ENCODE measurements at places on chromosomes 4 and X.

DNA sequence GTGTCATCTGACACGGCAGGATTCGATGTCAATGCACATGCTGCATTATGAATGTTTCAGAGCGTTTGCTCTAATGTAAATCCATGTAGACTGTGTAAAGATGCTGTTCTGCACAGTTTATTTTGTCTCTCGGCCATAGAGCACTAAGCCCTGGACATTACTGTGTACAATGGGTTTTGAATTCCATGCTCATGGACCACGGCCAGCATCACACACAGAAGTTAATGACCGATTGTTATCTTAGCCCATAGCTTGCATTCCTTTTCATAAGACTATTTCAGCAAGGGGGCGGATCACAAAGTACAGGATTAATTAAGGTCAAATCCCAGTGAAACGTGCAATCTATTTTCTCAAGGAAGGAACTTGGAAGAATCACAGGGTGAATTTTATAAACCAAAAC lies 286.1 kb upstream of the TENM3 start:
- no peak for ATAC-seq

- no peak for ATAC-seq
These were observed 233.5 kb downstream of the DCTD start for GRCh38 chr4:182683661-182684060.

- ATAC-seq, result peak; percentile 61
These were observed 37.5 kb downstream of the PNPLA4 start for GRCh38 chrX:7889680-7890079.

GRCh38 chr4:184805462-184806228 lies 20.1 kb downstream of the ACSL1 start:
- ATAC-seq, result no peak

DNA sequence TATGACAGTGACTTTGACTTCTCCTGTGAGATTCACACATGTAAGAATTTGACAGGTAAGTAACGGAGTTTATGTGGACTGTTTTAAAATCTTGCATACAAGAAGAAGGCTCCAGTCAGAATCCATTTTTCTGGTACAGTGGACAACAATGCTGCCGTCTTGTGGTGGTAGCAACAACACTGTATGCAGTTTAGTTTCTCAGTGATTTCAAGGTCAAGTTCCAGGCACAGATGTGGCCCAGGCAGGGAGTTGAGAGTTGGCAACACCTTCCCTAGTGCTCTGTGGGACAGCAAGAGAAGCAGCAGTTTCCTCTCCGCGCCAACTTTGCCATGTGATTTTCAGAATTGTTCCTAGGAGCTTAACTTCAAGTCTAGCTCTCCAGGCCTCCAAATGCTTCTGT lies 56.0 kb upstream of the STPG2 start:
- ATAC-seq, result no peak

DNA sequence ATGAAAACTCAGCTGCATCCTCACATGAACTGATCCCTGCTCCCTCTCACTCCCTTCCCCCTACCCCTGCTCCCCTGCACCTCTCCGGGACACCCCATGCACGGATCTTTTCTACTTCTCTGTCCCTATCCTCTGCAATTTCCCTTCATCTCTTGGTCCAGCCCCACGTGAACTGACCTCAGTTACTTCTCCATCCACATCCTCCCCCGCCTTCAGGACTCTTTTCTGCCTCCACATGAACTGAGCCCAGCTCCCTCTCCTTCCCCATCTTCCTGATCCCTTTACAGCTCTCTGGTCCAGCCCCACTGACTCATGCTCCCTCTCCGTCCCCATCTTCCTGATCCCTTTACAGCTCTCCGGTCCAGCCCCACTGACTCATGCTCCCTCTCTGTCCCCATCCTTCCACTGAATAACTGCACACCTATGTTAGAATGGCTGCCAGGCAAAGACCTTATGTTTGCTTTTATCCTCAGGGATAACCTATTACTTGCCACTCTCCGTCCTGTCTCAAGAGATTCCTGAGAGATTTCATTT lies 5.6 kb downstream of the CETN2 start:
- ATAC-seq, result no peak

- ATAC-seq, result no peak
These were observed 7.5 kb downstream of the SH3KBP1 start for GRCh38 chrX:19879735-19880378.

DNA sequence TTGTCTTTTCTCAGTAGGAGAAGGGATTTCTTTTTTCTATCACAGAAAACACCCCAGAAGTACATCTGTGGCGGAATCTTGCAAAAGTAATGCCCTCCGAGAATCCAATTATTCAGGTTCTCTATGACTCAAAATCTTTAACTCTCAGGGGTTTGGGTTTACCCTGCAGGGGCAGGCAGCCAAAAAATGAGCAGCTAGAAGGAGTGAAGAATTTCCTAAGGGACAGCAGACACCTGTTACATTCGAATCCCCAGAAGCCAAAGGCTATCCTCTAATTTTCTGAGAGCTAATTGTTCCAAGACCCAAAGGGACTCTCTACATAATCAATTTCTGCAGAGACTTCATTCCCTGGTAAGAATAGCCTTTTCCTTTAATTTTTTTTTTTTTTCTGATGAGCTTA lies 27.5 kb upstream of the CBR4 start:
- no peak for ATAC-seq

DNA sequence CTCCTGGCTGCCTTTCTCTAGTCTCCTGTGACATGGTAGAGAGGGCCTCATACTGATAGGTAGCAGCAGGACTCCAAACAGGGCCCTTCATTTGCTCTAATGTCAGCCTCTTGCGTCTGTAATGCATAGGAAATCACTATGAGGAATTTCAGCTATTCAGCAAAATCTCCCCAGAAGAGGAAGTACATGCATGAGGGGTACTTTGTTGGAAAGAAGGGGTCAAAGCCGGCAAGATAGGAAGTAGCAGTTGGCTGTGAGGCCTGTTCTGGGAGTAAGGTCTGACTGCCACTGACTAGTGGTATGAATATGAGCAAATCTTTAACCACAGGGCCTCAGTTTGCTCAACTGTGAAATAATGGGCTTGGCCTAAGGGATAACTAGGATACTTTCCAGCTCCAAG lies 283.2 kb downstream of the ARHGAP10 start:
- ATAC-seq, result no peak

DNA sequence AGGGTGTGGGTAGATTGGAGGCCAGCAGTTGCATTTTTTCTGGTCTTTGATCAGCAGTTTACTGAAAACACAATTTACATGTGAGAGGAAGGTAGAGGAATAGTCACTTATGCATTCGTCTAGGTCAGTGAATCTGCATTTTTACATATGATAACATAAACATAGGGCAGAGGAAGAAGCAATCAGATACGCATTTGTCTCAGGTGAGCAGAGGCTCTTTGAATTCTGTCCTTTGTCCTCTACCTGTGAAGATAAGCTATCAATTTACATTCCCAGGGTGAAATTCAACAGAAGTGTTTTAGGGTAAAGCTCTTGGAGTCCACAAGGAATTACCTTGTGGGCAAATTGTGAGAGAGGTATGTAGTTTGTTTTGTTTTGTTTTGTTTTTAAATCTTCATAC lies 306.5 kb downstream of the MAGEB5 start:
- ATAC-seq, result no peak

DNA sequence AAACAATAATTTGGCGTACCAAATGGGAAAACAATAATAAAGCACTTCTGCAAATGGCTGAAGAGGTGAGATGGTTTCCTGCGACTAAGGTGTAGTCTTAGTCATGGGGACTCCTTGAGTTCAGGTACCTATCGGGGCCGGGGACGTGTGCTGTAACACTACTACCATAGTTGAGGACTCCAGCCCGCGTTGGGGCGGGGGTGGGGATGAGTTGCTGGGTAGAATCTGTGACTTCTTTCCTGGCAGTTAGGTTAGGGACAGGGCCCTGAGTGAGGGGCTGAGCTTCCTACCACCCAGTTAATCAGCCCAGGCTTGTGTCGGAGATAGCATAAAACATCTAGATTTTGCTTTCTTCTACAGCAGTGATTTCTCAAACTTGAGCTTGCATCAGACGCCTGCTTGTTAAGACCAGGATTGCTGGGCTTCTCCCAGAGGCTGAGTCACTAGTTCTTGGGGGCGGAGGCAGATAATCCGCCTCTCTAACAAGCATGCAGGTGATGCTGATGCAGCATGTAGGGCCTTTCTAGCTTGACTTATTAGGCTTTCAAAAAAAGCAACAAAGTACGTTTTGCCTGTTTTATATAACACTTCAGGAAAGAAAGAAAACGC lies 30.2 kb downstream of the RBBP7 start:
- peak; percentile 44 for ATAC-seq

GRCh38 chr4:80172203-80172602 lies 25.1 kb upstream of the PRDM8 start:
- ATAC-seq, result peak; percentile 54

All from activated T-helper 17 cell treated with anti-CD3 and anti-CD28 coated beads, Interleukin-2, amount 50 U/mL, for 72 hours (primary cell).